Stimulated activated CD8-positive, alpha-beta memory T cell treated with anti-CD3 and anti-CD28 coated beads, Interleukin-4, amount 100 ng/mL, for 4 hours (primary cell): ENCODE measurements at places on chromosomes 16 and 17.

DNA sequence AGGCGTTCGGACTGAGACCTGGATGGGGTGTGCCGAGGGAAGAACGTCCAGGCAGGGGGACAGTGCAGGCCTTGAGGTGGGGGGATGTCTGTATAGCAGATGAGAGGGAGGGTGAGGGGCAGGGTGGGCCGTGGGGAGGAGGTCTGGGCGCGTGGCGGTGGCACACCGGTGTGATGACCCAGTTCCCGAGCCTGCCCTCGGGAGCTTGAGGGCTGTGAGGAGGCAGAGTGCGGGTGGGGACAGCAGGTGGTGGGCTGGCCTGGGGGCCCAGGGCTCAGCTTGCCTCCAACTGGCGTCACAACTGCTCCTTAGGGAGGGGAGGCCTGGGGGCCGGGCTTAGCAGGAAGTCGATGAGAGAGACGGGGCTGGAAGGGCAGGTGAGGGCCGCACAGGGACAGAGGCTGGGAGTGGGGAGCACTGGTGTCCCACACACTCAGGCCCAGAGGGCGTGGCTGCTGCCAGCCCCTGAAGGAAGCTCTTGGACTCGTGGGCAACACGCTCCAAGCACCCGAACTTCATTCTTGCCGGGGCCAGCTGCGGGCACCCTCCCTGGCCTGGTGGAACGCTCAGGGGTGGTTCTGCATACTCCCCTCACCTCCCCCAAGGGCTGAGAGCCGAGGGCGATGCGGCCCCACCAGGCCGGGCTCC, 6.5 kb downstream of the CACNA1H start:
- DNase-seq, result no peak

DNA sequence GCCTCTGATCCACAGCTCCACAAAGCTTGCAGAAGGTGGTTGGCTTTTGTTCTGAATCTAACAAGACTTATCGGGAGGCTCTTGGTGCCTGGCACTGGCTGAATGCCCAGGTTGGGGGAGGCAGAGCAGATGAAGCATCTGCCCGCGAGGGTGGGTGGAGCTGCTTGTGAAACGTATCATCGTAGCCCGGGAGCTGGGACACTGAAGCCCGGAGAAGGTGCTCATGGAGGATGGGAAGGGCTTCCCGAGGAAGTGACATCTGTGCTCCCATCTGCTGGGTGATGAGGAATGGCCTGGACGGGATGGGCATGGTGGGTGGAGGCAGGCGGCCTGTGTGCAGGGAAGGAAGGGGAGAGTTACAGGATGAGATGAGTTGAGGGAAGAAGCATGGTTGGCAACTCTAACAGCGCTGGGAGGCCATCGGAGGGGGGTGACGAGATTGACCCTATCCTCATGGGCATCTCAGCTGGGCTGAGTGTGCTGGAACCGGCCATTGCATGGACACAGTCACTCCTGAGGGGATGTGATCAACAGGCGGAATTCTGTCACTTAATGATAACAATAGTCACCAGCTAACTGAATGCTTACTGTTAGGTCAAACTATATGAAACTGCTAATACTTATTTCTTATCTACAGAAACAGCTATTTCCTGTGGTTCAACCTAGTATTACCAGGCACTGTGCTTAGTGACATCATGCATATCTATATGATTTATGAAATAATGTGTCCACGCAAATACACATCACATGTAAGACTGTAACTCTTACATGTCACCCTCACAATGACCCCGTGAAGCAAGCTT, 102.7 kb downstream of the ABCC6 start:
- DNase-seq, result no peak

GRCh38 chr17:40038882-40039513, 15.2 kb downstream of the MED24 start:
- no peak for DNase-seq

DNA sequence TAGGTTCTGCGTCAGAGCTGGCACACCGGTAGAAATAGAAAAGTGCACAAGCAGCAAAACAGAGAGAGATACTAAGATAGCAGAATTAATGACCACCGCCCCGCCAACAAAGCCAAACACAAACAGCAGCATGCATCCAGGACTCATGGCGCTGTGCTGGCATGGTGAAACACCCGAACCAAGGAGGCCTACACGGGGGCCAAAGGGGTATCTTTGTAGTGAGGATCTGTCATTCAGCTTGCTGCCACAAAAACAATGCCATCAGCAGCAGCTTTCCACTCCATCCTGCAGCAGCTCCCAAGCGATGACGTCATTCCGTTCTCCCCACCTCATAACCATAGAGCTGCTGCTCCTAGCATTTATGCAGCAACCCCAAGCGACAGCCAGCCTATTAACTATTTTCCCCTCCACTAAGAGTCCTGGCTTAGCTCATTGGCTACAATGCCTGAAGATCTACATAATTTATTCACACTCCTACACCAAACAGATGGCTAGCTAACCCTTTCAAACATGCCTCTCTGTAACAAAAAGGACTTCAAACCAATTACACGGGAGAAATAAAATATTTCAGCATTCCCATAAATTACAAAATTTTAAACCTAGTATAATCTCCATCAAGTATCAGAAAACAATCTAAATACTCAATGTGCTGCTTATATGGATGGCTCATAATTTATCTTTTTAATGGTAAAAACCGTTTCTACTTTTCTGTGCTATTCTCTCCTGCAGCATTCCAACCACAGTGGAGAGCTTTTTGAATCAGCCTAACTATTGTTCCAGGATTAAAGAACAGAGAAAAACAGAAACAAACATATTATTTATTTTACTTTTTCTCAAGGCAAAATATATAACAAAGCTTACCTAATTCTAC, 73.9 kb downstream of the SPAG9 start:
- DNase-seq, result no peak

DNA sequence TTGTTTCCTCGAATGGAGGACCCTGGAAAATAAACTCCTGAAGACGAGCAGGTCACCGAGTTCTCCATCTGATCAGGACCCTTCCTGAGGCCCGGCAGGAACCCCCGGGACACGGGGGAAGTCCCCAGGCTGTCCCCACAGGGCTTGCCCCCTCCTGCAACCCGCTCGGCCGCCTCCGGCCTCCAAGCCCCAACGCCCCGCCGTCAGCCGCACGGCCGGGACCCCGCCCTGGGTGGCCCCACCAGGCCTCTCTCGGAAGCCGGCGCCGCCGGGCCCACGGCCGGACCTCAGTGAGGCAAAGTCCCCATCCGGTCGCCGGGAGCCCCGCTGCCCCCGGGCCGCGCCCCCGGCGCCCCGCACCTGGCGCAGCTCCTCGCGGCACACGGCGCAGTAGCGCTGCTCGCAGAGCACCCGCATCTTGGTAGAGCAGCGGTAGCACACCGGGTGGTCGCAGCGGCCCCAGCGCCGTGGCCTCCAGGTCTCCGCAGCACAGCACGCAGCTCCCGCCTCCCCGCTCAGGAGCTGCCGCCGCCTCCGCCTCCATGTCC, 383 bp downstream of the ZNF598 start:
- no peak for DNase-seq

GRCh38 chr16:918741-919657, 51.8 kb downstream of the LMF1 start:
- no peak for DNase-seq

- no peak for DNase-seq
Observed at GRCh38 chr17:81656835-81657234, 493 bp upstream of the PDE6G start.

DNA sequence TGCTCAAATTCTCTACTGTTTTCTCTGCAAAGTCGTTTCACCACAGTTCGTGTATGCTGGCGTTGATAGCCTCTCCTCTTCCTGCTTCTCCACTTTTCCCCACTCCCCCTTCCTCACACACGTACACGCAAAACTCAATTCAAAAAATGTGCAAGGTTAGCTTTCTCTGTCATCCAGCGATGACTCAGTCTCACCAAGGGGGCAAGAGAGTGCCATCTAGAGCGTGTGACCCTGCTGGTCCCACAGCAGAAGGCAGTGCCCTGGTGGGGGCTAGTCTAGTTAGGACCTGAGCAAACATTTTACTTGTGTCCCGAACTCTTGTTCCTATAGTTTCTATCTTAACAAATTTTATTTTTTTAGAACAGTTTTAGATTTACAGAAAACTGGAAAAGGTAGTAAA, 121.2 kb upstream of the CHMP6 start:
- no peak for DNase-seq

GRCh38 chr17:3928406-3928805, 12.1 kb upstream of the P2RX1 start:
- DNase-seq, result no peak

- DNase-seq, result no peak
Observed at GRCh38 chr17:46968224-46968834, 10.7 kb downstream of the RPRML start.

DNA sequence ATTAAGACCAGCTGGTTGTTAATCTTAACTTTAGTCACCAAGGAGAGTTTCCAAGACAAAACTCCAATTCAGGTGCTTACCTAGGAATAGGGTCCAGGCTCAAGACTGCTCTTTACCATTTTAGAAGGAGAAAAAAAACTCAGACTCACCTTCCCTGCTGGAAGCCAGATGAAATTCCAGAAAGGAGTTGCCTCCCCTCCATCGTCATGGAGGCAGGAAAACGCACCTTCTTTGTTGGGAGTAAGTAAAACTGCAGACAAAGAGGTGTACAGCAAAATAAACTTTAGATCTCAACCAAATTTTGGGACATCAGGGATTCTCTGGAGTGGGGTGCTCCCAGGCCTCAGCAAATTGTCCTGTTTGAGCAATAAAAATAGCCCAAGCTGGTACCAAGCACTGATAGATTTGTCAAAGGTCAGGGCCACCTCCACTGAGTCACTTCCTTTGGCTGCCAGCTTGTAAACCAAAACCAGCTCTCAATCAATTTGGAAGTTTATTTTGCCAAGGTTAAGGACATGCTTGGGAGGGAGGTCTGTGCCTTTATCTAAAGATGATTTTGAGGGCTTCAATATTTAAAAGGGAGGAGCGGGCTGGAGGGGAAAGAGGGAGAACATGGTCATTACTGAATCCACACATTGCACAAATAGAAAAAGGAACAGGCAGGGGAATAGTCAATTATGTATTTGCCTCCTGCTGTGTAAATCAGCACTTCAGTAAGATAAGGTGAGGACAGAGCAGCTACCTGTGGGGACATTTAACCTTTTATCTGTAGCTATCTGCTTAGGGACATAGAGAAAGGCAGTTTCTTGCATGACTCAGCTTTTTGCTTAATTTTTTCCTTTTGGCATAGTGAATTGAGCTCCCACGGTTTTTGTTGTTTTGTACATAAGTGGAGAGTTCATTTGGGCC, 1.5 kb upstream of the ALDH3A2 start:
- no peak for DNase-seq

- DNase-seq, result no peak
Observed at GRCh38 chr17:55201308-55201932, 63.3 kb upstream of the HLF start.

- DNase-seq, result no peak
Observed at GRCh38 chr16:14098081-14098480, 27.0 kb downstream of the MRTFB start.

GRCh38 chr17:11109106-11109505, 131.9 kb upstream of the SHISA6 start:
- no peak for DNase-seq

GRCh38 chr17:56913353-56913866, 439 bp downstream of the TRIM25 start:
- DNase-seq, result no peak

DNA sequence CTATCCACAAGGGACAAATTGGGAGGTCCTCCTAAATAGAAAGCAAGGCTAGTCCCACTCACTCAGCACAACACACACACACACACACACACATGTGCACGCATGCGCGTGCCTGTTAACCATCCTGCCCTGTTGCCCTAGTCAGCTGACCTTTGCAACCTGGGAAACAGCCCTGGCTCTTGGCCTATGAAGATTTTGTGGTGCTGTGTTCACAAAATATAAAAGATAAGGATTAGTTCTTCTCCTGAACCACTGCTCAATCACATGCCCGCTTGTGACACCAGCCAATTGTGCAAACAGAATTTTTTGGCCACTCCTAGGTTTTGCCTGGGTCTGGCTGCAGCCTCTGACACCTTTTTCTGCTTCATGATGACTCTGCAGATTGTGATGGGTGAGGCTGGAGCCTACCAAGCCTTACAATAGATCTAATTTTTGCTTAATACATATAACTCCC, 3.3 kb upstream of the CES1 start:
- DNase-seq, result no peak
